Retinal pigment epithelial cell (primary cell): ENCODE measurements at places on chromosomes 7 and 10.

DNA sequence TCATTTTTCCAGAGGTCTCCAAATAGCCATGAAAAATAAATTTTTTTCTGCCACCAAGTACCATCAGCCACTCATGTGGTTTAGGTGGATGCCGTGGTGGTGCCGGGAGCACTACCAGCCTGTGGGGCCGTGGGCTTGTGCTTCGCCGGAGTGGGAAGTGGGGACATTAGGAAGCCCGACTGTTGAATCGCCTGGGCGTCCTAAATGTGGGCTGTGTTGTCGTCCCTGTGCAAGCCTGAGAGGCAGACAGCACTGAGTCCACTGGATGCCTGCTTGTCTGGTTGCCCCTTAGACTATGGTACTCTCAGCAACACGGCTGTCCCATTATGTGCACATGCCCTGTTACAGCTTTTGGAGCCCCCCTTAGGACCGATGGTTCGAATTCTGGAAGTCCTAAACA is 59.9 kb downstream of the MGMT start:
- DNase-seq, result no peak

DNA sequence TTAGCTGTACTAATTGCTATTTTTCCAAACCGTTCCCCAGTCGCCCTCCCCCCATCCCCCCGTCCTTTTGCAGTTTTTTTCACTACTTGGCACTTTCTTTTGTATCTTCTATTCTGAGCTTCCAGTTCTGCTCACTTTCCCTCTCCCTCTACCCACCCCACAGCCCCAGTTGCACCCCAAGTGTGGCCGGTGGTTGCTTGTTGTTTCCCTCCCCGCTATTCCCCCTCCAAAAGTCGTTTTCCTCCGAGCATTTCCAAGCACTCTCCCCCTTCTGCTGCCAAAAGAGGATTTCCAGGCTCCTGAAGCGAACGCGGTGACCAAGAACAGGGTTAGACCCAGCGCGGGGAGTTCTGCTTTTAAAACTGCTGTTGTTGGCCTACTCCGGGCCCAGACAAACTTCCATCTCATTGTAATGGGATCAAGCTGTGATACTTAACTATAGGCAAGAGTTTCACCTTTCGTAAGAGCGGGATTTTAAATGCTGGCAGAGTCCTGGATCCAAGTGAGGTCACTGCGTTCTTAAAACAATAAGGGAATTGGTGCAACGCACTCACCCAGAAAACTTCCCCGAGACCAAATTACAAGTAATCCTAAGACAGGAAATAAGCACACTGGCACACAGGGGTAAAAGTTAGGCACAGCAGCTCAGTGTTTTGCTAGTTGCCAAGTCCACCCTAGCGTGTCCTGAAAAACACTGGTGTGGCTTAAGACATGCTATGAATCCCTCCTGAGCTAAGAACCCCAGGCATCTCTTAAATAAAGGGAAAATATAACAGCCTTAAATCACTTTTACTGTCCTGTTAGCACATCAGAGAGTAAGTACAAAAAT is 1.5 kb upstream of the RGS10 start:
- DNase-seq, result peak; percentile 62

DNA sequence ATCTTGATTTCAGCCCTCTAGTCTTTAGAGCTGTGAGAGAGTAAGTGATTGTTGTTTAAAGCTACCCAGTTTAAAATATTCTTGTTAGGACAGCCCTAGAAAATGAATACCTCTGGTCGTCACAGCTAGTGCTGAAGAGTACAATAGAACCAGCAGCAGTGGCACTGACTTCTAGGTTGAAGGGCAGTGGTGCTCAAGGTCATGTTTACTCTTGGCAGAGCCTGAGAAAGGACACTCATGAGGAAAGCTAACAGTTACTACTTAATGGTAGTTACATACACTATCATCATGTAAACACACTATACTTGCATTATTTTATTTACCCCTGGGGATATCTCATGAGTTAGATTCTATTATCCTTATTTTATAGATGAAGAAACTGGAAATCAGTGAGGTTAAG is 323.0 kb downstream of the SH2D4B start:
- no peak for DNase-seq

DNA sequence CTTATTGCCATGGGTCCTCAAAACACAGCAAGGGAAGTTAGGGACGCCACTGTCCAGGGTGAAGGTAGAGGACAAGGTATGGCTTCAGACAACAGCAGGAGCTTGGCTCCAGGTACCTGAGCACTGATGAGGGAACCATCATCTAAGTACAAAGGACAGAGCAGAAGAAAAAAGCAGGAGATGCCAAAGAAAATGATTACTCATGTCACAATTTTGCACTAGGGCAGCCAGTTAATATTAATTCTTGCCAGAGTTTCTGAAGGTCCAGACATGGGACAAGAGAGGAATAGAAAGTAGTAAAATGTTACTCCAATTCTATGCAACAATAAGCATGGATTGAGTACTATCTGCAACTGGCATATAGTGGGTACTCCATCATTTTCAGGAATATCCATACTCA is 14.1 kb downstream of the PTN start:
- DNase-seq, result no peak

GRCh38 chr10:124088915-124089314 is 4.5 kb downstream of the CHST15 start:
- DNase-seq, result no peak

- no peak for DNase-seq
Observed at GRCh38 chr7:135189221-135189662, 18.7 kb upstream of the CYREN start.

DNA sequence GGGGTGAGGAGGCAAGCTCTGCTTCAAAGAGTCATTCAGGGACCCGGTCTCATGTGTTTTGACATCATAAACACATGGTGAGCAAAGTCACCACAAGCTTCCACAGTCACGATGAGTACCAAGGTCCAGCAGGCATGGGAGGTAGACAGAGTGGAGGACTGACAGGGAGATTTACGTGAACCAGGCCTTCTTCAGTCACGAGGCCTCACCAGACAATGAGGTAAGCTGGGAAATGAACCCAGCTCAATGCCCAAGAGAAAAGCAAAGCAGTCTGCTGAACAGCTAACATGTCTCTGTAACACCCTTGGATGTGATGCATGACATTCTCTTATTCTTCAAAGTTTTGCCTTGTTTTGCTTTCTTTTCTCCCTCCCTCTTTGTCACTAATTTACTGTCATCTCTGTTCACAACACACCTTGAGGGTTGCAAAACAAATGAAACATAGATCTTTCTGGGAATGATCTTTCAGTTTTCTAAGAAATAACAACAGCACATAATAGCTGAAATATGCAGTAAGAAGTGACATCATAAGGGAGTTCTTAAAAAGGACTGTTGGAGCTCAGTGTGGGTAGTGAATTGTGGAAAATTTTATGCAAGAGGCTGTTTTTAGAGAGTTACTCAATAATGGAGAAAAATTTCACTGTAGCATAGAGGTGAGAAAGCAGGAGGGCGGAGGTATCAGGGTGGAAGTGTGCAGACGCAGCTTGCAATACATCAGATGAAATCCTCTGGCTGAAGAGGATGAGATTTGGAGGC is 9.0 kb downstream of the PPP1R17 start:
- no peak for DNase-seq

- no peak for DNase-seq
Observed at GRCh38 chr10:75450075-75450445, 18.6 kb downstream of the LRMDA start.

DNA sequence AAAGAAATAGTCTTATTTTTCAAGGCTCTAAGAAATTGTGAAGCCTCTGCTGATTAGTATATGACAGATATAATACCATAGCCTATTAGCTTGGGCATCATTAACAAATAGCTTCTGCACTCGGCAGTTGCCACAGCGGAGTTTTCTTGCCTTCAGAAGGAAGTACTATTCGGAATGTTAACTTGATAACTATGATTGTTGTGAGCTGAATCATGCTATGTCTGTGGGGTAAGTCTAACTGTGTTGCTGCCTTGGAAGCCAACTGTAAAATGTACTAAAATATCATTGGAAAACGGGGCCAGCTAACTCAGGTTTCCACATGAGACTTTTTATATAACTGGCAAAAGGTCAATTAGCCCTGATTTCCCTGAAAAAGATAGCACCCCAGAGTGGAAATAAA is 93.2 kb downstream of the TWIST1 start:
- peak; percentile 44 for DNase-seq

DNA sequence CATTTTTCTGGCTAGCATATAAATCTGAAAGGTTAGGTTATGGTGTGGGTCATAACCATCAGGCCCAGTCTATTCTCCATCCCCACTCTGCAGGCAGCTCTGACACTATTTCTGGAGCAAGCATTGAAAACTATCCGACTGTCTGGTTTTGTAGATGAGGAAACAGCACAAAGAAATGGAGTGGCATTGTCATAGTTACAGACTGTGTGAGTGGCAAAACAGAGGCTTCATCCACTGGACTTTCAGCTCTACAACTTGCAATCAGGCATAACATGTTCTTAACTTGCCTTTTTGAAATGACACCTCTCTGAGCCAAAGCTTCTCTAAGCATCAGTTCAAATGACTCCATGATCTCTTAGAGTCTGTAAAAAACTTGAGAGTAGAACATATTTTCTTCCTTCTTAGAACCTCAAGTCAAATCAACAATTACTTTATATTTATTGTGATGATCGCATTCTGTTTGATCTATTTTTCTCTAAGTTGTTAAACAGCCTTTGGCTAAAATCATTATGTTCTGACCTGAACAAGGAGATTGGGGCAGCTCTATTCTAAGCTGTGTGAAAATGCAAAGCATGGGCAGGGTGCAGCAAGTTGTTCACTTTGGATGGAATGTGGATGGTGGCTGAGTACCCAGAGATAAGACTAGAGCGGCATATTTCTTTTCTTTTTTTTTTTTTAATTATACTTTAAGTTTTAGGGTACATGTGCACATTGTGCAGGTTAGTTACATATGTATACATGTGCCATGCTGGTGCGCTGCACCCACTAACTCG is 68.5 kb downstream of the LRRC4 start:
- no peak for DNase-seq

GRCh38 chr7:40793132-40793531 is 658.3 kb downstream of the SUGCT start:
- DNase-seq, result no peak

DNA sequence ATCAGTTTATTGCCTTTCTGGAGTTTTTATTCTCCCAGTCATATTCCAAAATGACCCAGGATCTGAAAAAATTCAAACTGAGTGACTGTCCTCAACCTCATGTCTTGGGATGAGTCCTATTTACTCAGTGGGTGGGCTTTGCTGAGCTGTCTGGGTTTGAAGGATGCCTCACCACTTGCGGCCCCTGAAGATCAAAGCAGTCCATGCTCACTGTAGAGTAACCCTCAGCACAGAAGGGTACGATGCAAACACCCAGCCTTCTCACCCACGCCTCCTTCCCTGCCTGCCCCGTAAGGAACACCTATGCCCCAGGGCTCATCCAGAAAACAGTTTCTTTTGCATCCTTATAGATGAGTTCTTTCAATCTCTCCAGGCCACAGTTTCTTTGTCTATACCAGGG is 42.2 kb upstream of the GRB10 start:
- no peak for DNase-seq

GRCh38 chr7:135160098-135160857 is 10.2 kb downstream of the CYREN start:
- no peak for DNase-seq

- no peak for DNase-seq
Observed at GRCh38 chr10:54470324-54470631, 330.8 kb downstream of the PCDH15 start.

GRCh38 chr10:68506411-68506810 is 20.9 kb downstream of the SLC25A16 start:
- no peak for DNase-seq

DNA sequence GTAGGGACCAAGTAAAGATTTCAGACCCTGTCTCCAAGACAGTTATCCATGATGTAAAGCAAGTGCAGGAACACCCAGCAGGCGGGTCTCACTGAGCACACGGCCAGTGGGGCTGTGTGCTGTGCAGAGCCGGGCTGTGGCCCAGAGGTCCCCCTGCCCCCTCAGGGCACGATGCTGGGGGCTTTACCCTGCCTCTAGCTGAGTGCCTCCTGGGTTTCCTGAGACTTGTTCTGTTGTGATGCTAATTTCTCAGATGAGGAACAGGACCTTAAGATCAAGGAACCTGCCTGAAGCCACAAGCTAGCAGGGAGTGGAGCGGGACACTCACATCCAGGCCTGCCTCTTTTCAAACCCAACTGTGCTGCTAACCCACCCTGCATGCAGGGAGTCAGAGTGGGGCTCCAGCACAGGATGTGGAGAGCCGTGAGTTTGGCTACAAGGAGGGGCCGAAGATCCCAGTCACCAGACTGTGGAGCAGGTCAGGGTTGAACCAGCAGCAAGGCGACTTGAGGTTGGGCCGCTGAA is 76.1 kb upstream of the LYZL2 start:
- DNase-seq, result no peak

DNA sequence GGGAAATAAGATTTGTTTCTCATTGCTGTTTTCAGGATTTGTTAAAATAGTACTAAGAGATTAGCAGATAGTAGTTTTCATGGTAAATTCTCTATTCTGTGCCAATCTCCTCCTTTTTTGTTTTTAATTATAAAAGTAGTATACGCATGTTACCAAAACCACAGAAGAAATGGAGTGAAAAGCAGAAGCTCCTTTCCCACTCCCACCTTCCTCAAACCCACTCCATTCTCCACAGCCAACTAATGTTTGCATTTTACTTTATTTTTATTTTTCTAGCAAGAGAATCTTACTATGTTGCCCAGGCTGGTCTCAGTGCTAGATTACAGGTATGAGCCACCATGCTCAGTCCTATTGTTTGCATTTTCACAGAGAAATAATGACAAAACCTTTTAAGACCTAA is 4.5 kb upstream of the LRMDA start:
- no peak for DNase-seq

DNA sequence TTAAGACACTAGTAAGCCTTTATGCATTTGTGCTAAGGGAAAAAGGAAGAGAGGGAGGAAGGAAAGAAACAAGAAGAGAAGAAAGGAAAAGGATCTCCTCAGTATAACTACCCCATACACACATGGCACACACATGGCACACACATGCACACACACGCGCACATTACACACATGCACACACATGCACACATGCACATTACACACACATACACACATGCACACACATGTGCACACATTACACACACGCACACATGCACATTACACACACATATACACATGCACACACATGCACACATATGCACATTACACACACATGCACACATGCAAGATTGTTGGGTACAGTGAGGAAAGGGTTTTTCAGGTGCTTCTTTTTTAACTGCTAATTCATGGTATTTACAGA is 311.2 kb downstream of the SKIDA1 start:
- no peak for DNase-seq

GRCh38 chr7:4775848-4776623 is 613 bp downstream of the AP5Z1 start:
- peak; percentile 17 for DNase-seq

- DNase-seq, result no peak
Observed at GRCh38 chr7:148487912-148488311, 102.7 kb upstream of the C7orf33 start.
